ENCODE measurements at places on chromosomes 5 and 9.

DNA sequence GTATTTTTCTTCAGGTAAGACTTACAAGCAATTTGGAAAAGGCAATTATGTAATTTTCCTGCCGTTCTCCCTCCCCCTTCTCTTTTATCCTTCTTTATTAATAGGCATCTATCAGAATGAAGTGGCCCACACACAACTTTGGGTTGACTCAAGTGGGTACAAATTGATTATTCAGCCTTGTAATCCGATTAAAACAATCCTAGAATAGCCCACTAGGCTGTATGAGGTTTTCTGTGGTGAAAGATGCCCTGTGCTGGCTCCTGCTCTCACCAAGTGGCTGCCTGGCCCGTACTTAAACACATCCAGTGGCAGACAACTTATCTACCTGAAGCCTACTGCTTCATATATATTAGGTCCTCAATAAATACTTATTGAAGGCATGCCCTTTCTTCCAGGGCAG is 177.3 kb upstream of the C9orf72 start:
- no peak for DNase-seq

GRCh38 chr9:69633716-69634115 is 38.5 kb downstream of the APBA1 start:
- DNase-seq = no peak

GRCh38 chr9:81741103-81741502 is 51.8 kb upstream of the TLE1 start:
- DNase-seq = no peak

DNA sequence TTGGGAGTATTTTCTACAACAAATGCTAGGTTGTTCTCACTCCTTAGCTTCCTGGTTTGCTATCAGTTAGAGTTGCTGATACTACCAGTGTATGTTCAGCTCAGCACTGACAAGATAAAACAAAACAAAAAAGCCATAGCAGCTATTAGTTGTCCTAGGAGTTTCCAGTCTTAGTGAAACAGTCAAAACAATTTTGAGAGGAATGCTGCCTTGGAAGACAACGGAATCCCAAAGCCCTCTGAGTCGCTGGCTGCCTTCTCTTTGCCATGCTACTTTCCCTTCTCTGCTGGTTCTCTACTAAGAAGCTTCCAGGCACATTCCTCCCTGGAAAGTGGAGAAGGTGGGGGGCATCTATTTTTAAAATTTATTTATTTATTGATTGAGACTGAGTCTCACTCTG is 5.4 kb upstream of the CREBRF start:
- DNase-seq = no peak

- DNase-seq = no peak
Observed at GRCh38 chr9:136876476-136876875, 9.8 kb upstream of the TRAF2 start.

DNA sequence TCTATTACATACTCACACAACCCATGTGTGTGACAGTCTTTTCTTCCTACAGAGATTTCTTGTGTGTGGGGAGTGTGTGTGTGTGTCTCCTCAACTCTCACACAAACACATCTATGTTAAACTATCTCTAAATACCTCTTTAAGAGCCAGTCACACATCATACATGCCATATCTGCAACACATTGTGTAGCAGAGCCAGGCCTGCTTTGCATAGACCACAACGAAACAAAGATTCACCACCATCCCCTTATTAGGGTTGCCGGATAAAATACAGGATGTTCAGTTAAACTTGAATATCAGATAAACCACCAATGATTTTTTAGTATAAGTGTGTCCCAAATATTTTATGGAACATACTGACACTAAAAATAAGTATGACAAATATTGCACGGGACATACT is 2.3 kb downstream of the FAM170A start:
- no peak for DNase-seq

- no peak for DNase-seq
Observed at GRCh38 chr9:127450243-127450760, 904 bp downstream of the RPL12 start.

GRCh38 chr5:173902743-173903142 is 14.6 kb downstream of the CPEB4 start:
- DNase-seq = no peak

DNA sequence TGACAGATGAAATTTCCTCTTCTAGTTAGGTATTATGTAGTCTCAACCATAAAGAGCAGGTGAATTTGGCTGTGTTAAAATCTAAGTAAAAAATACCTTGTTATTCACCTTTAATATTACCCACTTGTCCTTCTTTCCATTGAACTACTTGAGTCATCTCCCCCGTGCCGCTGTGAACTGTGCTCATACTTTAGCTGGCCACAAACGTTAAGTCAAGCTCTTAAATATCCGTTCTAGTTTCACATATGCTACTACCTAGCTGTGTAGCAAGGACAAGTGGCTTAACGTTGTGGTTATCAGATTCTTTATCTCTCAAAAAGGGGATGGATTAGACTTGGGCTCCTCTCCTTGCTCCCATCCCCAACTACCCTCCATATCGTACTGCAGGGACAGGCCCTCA is 110.4 kb downstream of the EFNA5 start:
- DNase-seq = no peak

DNA sequence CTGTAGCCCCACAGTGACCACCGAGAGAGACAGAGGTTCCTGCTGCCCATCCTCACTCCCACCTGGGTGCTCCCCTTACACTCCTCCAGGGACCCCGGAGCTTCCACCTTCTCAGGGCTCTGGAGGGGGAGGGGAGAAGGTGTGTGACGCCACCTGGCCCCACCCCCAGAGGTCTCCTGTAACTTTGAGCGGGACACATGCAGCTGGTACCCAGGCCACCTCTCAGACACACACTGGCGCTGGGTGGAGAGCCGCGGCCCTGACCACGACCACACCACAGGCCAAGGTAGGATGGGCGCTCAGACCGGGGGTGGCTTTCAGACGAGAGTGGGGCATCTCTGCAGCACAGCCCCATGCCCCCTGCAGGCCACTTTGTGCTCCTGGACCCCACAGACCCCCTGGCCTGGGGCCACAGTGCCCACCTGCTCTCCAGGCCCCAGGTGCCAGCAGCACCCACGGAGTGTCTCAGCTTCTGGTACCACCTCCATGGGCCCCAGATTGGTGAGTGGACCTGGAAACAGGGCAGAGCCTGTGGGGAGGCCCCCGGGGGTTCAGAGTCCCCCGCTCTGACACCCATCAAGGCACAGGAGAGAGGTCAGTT is 4.5 kb downstream of the MAMDC4 start:
- no peak for DNase-seq

GRCh38 chr9:34996905-34997279 is 7.3 kb downstream of the DNAJB5 start:
- no peak for DNase-seq

GRCh38 chr5:37836592-37837413 is 3.0 kb downstream of the GDNF start:
- no peak for DNase-seq

DNA sequence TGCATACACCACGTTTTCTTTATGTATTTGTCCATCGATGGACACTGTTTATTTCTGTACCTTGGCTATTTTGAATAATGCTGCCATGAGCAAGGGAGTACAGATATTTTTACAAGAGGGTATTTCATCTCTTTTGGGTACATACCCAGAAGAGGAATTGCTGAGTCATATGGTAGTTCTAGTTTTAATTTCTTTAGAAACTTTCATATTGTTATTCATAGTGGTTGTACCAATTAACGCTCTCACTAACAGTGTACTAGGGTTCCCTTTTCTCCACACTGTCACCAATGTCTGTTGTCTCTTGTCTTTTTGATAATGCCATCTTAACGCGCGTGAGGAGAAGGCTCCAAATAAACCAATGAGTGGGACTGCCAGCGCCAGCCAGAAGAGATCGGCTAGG is 257.6 kb upstream of the EDIL3 start:
- DNase-seq = no peak

- no peak for DNase-seq
Observed at GRCh38 chr9:126160854-126161329, 165.7 kb upstream of the MVB12B start.

DNA sequence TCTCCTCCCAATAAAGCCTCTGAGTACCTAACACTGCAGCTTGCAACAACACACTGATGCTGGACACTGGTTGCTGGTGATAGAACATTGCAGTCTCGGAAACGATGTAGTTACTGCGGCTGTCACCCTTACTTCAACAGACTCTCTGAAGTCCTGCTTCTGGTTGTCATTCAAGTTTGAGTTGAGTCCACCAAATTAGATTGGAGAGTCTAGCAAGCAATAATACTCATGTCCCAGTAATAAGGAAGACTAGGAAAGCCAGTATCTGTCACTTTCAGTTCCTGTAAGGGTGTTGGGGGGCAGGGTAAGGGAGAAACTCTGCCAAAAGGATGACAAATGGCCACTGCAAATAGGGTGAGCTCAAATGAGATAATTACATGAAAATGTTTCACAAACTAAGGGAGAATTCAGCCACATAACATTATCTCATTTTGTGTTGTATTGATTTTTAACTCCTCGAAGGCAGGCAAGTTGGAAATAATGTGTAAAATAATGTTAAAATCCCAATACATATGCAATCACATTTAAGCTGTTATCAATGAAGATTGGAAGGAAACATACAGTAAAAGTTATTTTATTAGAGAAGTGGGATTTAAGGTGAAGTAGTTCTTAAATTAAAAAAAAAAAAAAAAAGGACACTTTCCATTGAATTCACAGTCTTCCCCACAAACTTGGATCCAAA is 849 bp upstream of the IFT74 start:
- no peak for DNase-seq

DNA sequence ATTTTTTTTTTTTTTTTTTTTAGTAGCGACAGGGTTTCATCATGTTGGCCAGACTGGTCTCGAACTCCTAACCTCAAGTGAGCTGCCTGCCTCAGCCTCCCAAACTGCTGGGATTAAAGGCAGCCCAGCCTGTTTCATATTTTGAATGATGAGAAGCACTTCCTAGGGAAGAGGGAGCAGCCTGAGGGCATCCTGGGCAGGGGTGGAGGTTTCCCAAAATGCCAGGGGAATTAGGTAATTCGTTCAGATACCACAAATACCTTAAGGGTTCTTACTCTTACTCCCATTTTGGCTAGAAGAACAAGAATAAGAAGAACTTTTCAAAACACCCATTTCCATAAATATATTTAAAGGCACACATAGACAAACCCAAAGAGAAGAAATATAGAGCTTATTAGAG is 29.5 kb upstream of the RAPGEF1 start:
- no peak for DNase-seq

DNA sequence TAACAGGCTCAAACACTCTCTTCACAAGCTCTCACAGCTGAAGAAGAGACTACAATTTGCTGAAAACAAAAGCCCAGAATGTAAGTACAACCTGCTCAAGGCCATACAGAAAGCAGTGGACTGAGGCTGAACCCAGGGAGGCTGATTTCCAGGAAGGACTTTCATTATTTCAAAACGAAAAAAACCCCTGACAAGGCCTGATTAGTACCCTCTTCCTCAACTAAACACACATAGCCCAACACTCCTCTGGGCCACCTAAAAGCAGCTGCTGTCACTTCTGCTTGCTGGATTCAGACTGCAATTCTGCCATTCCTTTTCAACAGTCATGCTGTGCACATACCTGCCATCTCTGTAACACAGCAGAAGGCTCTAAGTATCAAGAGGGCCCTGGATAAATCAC is 18.2 kb downstream of the NRG2 start:
- no peak for DNase-seq

DNA sequence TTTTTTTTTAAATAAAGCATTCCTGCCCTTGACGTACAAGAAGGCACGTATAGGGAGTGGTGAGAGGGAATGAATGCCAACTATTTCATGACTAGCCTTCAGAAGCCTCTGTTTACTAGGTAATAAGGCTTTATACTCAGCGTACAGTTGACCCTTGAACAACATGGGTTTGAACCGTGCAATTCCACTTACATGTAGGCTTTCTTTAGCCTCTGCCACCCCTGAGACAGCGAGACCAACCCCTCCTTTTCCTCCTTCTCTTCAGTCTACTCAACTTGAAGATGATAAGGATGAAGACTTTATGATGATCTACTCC is 22.5 kb downstream of the CDC42SE2 start:
- DNase-seq = no peak

DNA sequence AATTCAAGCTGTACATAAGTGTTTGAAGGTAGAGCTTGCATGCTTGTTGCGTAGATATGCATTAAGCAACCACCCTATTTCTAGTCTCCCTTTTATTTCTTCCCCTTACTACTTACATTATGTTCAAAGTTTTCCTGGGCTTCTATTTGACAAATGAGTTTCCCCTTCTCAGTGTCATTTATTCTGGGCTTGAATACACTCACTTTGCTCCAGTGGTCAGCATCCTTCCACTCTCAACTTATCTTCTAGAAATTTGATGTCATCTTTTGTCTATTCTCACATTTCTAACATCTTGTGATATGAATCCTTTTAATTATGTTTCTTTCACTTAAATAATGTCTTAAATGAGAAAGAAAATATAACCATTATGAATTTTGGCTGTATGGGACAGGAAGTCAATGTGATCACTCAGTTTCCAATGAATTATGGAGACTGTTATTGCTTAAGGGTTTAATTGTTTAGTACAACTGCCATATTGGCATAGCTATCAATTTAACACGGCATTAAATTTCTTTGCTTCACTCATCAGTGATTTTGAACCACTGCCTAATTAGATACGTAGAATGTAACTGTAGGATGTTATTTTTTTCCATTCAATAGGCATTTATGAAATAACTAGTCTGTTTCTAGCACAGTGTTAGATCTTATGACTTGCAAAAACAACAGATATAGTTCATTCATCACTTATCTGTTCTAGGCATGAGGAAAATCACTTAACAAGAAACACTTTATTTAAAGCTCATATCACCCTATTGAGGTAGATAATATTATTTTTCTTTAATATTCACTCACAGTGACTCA is 105.5 kb upstream of the CDH12 start:
- DNase-seq = no peak

- DNase-seq = no peak
Observed at GRCh38 chr5:179292681-179293635, 52.3 kb downstream of the ADAMTS2 start.

DNA sequence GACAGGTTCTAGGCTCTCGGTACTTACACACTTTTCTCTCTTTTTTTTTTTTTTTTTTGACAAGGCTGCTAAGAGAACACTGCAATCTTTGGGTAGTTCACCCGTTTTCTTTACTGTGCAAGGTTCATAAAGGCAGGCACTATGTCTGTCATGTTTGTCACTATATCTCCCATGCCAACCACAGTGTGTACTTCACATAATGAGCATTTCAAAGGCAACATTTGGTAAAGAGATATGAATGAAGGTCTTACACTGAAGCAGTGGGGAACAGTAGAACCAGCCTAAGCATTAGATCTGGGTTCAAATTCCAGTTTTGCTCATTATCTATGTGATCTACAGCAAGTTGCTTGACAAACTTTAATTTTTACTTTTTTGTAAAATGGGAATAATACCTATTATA is 1.5 kb upstream of the HMGCR start:
- DNase-seq = no peak

GRCh38 chr5:178180141-178180863 is 6.9 kb downstream of the GMCL2 start:
- no peak for DNase-seq

GRCh38 chr9:33159777-33160127 is 7.4 kb downstream of the B4GALT1 start:
- DNase-seq = no peak

DNA sequence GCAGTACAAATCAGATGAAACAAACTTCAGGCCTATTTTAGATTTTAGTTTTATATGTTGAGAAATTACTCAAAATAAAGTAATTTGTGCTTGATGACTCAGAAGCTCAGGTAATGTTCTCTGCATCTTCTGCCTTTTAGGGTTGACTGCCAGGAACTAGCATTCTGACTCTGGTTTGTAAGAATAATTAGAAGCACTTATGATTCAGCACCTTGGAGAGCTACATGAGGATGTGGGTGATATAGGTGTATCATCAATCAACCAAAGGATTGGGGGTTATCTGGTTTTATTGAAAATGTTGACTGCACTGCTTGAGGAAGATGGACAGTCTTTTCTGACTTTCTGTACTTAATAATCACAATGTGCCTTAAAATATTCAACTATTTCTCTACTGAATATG is 118.7 kb upstream of the SGCD start:
- no peak for DNase-seq

Measured in D721Med (cell line).